ENCODE measurements at places on chromosomes 6 and 20.

DNA sequence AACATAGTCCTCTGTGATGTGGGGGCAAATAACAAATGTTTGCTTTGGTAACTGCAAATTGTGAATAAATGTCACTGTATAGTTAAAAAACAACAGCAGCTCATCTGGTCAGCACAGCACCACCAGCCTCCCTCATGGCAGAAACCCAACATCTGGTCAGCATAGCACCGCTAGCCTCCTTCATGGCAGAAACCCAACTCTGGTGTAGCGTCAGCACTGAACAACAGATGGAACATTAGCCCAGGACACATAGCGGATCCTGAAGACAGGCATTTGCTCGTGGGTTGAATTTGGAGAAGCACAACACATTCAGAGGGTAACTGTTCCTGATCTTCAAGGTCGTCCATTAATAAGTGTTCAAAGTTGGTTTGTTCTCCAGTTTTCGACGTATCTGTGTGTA lies 265.9 kb downstream of the DLL1 start:
- no peak for DNase-seq

DNA sequence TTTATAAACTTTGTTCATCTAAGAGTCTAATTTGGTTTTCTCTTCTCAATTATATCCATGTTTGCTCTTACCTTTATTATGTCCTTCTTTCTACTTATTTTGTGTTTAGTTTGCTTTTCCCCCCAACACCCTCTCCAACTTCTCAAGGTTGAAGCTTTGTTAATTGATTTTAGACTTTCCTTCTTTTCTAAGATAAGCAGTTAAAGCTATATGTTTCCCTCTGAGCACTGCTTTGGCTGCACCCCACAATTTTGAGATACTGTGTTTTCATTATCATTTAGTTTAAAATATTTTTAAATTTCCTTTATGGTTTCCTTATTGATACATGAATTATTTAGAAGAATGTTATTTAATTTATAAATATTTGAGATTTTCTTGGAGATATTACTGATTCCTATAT lies 13.9 kb upstream of the BEND6 start:
- DNase-seq, result no peak

GRCh38 chr6:148291876-148292275 lies 50.8 kb upstream of the SASH1 start:
- DNase-seq, result no peak

- no peak for DNase-seq
These were observed 101.2 kb downstream of the TTLL2 start for GRCh38 chr6:167426084-167426483.

GRCh38 chr6:5126214-5126613 lies 41.1 kb downstream of the PPP1R3G start:
- no peak for DNase-seq

- no peak for DNase-seq
These were observed 1784.9 kb upstream of the DEFB115 start for GRCh38 chr20:29472606-29473005.

Data from activated T-cell treated with anti-CD3 and anti-CD28 coated beads for 1 hour (primary cell).